Amygdala (tissue), 56 donors: ENCODE measurements at places on chromosomes 1 and 21.

GRCh38 chr1:175427625-175428024 is 235.0 kb upstream of the KIAA0040 start:
- no peak for DNase-seq

DNA sequence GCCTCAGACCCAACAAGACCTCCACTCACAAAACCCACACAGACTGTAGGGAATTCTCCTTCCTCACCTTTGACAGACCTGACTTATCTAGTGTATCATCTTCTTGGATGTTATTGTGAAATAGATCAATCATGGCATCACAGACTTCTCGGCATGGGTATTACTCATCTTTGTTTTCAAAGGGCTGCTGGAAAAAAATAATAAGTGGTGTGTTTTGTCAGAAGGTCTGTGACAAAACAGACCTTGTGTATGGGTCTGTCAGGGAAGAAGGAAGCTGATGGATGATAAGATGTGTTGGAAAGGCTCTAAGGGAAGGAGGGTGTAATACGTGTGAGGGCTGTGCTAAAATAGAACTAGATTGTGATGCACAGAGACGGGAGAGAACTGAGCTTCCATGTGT is 13.9 kb upstream of the S100A7 start:
- DNase-seq: no peak

DNA sequence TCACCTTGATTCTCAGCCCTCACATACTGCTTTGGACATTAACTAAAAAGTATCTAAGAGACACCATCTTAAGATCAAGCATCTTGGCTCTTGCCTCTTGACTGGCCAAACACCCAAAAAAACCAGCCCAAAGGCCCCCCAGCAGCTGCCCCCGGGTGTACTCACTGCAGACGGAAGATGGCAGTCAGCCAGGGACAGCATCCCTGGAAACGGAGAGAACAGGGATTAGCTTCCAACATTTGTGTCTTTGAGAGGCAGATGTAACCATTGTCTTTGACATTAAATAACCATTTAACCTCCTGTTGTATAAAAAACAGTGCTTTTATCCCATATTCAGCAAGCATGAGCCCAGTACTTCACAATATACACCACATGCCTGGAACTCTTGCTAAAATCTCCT is 11.3 kb downstream of the TMEM63A start:
- DNase-seq: no peak

DNA sequence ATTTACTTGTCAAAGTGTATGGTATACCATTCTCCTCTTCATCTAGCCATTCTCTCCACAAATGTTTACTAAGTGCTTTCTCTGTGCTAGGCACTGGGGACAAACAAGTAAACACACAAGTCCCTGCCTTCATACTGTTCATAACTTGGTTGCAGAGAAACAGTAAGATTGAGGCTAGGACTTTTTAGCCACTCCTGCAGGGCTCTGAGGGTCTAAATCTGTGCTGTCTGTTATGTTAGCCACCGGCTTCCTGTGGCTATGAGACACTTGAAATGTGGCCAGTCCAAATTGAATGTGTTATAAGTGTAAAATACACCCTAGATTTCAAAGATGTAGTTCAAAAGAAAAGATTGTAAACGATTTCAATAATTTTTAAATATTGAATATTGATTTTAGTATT is 50.2 kb downstream of the AZIN2 start:
- DNase-seq: no peak

DNA sequence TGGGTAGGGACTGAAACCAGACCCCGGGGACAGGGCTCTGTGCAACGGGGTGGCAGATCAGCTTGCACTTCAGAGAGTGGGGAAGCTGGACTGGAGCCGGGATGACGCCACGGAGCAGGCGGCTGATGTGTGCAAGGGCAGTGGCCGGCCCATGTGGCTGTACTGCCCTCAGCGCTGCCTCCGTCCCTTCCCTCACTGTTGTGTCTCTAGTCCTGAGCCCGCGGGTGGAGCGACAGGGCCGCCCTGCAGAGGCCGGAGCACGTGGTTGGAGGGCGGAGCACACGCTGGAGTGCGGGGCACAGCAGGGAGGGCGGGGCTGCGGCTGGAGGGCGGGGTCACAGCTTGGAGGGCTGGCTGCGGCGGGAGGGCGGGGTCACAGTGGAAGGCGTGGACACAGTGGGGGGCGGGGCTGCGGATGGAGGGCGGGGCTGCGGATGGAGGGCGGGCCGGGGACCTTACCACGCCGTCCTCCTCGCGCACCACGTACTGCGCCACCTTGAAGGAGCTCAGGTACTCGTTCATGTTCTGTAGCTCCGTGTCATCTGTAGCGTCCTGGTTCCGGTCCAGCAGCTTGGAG is 52.4 kb downstream of the CHD5 start:
- DNase-seq: no peak

GRCh38 chr1:40606978-40607377 is 58.5 kb downstream of the RIMS3 start:
- DNase-seq: no peak

DNA sequence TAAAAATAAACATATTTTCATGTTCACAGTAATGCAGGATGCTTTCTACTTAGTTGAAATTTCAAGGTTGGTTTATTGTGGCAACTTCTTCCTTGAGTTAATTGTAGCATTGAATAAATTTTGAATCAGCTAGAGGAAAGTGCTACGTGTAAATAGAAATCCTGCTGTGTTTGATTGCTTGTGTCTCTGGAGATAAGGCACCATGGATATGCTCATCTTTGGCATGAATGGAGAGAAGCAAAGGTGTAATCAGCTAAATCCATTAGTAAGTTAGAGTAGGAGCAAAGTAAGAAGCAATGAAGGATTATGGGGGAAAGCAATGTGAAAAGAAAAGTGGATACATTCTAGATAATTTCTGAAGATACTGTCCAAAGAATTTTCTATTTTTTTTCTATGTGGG is 331.1 kb downstream of the PTPRC start:
- DNase-seq: no peak

DNA sequence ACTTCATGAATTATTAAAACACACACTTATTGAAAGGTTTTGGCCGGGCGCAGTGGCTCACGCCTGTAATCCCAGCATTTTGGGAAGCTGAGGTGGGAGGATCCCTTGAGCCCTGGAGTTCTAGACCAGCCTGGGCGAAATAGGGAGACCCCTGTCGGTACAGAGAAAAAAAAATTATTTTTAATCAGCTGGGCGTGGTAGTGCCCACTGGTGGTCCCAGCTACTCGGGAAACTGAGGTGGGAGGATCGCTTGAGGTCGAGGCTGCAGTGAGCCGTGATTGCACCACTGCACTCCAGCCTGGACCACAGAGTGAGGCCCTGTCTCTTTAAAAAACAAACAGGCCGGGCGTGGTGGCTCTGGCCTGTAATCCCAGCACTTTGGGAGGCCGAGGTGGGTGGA is 1.7 kb downstream of the GABPB2 start:
- no peak for DNase-seq

- peak; percentile 16 for DNase-seq
Measured at GRCh38 chr1:89085781-89086180, 20.8 kb upstream of the GBP1 start.

- DNase-seq: no peak
Measured at GRCh38 chr1:56028244-56028643, 551.1 kb downstream of the PLPP3 start.

DNA sequence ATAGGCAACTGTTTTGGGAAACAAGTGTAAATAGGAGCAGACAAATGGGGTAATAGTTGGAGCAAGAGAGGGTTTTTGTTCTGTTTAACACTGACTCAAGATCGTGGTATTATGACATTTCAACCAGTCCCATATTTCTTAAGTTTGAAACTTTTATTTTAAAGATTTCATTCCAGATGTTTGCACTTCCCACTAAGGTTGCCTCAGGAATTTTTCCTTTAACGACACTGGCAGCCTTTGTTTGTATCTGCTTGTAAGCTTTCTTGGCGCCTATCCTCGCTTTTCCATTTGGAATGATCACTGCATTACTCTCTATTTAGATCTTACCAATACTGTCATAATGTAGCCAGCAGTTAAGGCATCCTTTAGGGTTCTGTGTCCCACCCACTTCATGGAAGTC is 67.7 kb downstream of the ALG6 start:
- no peak for DNase-seq

DNA sequence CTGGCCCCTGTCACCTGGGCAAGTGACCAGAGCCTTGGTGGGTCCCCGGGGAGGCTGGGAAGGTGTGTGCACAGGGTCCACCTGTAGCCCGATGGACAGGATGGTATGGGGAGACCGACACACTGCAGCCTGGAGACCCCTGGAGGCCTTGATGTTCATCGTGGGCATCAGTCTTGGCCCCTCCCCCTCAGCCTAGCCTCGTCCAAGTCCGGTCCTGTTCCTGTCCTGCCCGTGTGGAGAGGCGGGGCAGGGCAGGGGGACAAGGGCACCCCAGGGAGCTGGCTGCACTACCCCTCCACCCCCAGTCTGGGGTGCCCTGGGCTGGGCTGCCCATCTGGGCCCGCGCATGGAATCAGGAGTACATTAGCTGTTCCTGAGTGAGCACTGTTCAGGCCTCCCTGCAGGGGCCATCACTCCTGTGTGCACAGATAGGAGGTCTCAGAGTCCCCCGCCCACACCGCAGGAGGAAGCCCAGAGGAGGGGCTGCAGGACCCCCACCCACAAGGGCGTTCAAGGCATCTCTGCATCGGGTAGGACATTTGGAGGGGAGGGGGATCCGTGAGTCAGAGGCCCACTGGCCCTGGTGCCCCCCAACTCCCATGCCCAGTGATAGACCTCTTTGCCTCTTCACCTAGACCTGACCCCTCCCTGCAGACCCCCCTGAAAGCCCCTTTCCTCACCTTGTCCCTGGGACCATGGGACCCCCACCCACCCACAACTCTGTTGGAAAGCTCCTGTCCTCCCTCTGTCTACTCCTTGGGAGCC is 63.2 kb downstream of the WNT9A start:
- no peak for DNase-seq

GRCh38 chr21:45095505-45095904 is 21.1 kb downstream of the ADARB1 start:
- no peak for DNase-seq

- DNase-seq: no peak
Measured at GRCh38 chr1:101942516-101943193, 54.1 kb downstream of the OLFM3 start.

- DNase-seq: no peak
Measured at GRCh38 chr1:89631816-89632656, 884 bp upstream of the LRRC8C start.

DNA sequence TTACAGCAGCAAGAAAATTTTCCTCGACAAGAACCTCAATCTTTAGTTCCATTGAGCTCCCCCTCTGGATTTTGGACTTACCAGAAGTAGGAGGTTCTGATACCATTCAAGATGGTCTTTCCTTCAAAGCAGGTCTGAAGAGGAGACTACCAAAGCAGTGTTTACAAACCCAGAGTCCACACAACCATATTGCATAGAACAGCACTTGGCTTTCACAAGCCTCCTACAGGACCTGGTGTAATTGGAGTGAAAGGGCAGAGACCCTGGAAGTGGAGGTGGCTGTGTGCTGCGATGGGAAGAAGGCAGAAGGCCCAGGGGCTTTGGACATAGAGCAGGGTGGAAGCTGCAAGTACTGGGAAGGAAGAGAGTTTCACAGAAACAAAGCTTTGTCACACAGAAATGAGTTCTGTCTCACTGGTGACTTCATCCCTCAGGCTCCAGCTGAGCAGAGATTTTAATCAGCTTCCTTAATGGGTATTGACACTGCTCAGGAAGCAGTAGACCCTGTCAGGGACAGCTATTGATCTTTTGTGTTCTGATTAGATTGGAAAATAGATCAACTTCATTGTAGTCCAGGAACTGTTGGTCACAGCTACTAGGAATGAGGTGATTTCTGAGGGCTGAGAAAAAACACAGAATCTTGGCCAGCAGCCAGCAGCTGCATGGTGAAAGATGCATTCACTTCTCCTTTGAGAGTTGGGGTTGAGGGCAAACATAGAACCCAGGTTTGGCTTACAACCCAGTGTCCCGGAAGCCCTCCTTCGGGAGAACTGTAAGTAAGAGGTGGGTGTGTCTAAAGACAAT is 124.0 kb downstream of the SYT2 start:
- no peak for DNase-seq

- no peak for DNase-seq
Measured at GRCh38 chr1:176531921-176532897, 69.2 kb downstream of the PAPPA2 start.

GRCh38 chr1:215267495-215267894 is 185.0 kb downstream of the KCNK2 start:
- DNase-seq: no peak

- DNase-seq: no peak
Measured at GRCh38 chr1:37410815-37411214, 63.6 kb upstream of the ZC3H12A start.

- DNase-seq: no peak
Measured at GRCh38 chr1:74772945-74773344, 40.0 kb downstream of the TYW3 start.

DNA sequence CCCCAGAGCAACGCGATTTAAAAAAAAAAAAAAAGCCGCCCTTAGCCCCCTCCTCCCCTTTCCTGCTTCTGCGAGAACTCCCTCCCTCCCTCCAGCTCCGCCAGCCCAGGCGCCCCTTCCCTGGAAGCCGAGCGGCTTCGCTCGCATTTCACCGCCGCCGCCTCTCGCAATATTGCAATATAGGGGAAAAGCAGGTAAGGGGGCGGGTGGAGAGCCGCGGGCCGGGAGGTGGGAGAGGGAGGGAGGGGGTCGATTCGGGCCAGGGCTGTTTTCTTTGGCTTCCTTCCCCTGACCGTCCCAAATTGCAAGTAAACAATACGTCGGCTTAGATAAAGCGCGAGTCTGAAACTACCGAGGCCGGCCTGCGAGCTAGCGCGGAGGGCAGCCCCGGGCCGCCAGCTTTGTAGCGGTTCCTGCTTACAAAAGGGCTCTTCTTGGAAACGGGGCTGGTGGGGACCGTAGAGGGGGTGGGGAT is 408 bp downstream of the LMO4 start:
- DNase-seq: no peak

DNA sequence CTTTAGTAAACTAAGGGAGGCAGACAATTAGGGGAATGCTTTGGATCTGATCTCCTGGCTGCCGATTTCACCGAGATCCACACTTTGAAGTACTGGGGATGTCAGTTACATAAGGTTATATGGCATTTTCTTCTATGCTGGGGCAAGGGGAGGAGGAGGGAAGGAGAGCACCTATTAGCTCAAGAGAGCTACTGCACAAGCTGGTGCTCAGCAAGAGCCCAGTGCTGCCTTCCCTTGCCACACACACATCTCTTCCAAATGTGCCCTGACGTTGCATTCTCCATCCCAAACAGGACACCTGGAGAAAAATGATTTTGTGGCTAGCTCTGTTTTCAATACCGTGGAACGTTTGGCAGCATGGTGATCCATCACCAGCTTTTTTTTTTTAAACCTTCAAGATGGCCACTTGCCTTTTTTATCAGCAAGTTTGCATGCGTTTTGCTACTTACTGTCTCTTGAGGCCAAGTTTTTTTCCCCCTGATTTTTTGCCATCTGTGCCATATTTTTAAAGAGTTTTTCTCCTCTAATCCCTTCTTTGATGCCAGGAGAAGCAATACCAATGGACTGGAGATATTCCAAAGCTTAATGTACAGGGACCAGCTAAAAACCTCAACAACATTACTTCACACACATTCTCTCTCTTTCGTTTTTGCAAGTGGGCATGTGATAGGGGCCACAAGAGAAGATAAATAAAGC is 66.6 kb downstream of the PAPPA2 start:
- no peak for DNase-seq

- DNase-seq: no peak
Measured at GRCh38 chr1:175363031-175363430, 170.5 kb upstream of the KIAA0040 start.

GRCh38 chr1:45753248-45754037 is 3.0 kb upstream of the IPP start:
- no peak for DNase-seq
